ENCODE measurements at places on chromosomes 12 and 14. TPM values are rescaled to one million over a fixed set of nuclear protein-coding genes. Genes with fewer than 3 reads are reported as not detected.

GRCh38 chr12:77746096-77746495 is 84.6 kb upstream of the NAV3 start:
- no peak for DNase-seq

DNA sequence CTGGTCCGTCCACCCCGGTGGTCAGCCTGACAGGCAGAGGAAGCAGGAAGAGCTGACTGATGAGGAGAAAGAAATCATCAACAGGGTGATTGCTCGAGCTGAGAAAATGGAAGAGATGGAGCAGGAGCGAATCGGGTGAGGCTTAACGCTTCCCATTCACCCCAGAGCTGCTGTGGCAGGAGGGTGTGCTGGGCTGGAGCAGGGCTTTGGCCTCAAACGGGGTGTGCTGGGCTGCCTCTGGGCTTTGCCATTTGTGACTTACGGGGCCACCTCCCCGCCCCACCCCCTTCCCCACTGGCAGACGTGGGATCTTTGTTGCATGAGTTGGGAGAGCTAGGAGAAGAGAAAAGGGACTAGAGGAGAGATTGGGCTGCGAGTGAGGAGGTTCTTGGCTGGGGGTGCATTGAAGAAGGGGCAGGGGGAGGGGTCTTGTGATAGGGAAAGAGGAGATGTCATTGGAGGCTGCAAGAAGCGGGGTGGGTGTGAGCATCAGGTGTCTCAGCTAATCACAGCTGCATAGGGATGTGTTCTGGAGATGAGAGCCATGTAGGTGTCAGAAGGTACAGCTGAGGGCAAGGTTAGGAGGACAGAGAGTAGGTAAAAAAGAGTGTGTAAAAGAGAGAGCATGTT is 56.3 kb downstream of the RPH3A start:
- DNase-seq = no peak

DNA sequence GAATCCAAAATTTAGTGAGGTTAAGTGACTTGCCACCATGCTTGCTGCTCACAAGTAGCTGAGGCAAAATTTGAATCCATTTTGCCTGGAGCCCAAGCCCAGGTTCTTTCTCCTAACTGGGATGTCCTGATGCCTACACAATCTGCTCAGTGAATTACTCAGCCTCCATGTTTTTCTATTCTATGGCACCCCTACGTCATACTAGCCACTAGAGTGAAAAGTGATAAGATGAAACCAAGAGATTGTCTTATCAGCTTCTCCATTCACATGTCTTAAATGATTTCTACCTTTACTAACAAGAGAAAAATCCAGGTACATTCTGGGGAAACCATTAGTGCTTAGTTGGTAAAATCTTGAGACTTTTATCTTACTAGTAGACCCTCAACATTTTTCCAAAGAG is 720.1 kb downstream of the DIO2 start:
- no peak for DNase-seq

DNA sequence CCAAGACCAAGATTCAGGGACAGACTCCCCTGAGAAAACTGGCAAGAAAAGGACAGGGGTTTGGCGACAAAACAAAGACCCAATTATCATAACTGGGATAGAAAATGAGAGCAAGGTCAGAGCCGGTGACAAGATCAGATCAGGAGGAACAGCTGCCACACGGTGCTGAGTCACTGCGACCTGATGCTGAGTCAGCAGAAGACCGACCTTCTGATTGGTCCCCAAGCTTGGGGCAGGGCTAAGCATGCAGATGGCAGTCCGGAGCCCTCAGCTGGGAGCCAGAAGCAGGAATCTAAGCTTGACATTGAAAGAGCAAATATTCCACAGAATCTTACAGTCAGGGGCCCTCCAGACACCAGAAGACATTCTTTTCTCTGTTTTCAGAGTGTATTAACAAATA is 19.1 kb upstream of the ARMH4 start:
- DNase-seq = no peak

GRCh38 chr12:22029491-22029890 is 16.5 kb upstream of the CMAS start:
- no peak for DNase-seq

GRCh38 chr12:15538881-15539280 is 216.6 kb downstream of the PTPRO start:
- DNase-seq = no peak

DNA sequence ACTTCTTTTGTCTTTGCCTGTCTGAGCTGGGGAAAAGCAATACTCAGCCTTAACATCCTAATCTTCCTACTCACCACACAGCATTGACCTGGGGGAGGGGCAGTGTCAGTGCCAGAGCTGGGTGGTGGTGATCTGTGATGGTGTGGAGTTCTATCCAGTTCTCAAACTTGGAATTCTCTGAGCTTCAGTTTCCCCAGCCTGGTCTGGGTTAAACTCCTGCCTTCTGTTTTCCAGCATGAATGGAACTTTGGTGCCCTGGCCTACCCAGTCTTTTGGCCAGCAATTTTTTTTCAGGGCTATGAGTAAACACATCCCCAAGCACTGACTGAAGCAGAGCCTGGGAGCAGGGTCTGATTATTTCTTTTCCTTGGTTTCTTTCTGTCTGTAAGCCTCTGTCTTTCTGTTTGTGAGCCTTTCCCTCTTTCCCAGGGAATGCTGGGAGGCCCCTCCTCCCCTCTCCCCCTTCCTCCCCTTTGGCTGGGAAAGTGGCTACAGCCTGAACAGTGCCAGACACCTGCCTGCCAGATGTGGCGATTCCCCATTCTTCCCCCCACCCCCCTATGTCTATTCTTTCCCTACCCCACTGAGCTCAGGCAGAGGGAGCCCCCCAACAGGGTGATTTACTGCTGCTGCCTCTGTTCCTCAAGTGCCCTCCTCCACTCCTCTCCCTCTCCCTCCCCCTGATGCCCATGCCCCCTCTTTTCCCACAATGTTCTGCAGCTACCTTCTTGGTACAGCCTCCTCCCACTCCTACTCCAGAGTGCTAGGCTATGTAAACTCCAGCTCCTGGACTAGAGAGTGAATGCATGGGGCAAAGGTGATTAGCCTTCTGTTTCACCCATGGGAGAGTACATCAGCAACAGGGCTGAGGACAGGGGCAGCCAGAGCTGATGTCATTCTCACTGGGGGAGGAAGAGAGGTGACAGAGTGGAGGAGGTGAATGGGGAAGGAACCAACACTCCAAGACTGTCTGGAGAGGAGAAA is 11.1 kb downstream of the GPR84 start:
- DNase-seq = no peak

- no peak for DNase-seq
Observed at GRCh38 chr12:2574355-2574935, 220.3 kb upstream of the FKBP4 start.

DNA sequence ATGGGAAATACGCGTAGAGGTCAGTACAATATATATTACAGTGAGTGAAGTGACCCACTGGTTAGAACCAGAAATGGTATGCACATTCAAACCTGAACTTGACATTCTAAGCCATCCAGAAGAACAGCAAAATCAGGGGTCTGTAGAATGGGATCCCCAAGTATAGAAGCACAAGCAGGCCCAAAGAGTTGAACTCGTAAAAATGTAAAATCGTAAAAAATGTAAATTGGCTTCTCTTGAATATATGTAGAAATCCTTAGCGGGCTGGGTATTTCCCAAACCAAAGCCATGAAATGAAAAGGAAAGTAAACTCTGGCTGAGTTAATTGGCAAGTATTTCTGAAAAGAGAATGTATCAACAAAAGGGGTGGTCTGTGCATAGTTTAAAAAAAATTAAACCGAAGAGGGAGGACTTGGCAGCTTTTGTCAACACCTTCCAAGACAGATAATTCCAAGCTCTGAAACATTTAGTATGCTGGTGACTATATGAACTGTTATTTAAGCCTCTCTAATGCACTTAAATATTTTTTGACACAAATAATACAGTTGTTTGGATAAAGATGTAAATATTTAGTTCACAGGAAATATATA is 1505.6 kb upstream of the FLRT2 start:
- DNase-seq = no peak

DNA sequence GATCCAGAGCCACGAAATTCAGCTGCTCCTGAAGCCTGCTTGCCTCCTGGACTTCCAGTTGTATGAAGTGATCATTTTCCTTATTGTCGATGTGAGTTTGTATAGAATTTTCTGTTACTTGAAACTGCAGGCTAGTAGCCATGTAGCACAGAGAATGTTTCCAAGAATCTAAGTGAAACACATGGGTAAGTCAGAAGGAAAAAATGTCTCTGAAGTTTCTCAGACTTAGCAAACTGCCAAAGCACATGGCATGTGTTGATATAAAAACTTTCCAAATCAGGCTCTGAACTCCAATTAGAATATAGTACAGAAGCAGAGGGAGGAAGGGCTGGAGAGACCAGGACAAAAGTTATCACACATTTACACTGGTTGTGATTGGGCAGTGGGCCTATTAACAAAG is 9.8 kb upstream of the PCNX1 start:
- DNase-seq = no peak

GRCh38 chr14:106843951-106844483 is 1317.6 kb downstream of the TMEM121 start:
- no peak for DNase-seq

- DNase-seq = no peak
Observed at GRCh38 chr14:31785574-31785973, 224.4 kb downstream of the NUBPL start.

DNA sequence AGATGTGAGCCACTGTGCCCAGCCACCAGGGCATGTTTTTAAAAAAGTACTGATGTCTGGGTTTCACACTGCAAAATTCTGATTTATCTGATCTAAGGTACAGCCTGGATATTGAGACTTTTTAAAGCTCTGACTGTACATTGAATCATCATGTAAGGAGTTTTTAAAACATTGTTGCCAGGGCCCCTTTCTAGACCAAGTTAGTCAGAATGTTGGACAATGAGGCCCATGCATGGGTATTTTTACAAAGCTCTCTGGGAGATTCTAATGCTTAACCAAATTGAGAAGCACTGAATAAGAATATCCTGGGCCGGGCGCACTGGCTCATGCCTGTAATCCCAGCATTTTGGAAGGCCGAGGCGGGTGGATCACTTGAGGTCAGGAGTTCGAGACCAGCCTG is 16.7 kb downstream of the TMEM19 start:
- DNase-seq = no peak

DNA sequence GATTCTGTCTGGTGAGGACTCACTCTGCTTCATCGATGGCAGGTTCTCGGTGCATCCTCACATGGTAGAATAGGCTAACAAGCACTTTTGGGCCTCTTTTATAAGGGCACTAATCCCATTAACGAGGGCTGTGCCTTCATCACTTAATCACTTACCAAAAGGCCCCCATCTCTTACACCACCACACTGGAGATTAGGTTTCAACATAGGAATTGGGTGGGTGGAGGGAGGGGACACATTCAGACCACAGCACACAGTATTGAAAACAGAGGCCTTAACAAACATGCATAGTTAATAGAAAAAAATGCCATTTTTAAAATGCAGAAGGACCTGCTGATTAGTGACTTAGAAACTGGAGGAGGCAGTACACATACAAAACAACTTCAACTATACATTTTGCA is 61.6 kb downstream of the SPPL3 start:
- no peak for DNase-seq

- no peak for DNase-seq
Observed at GRCh38 chr12:111753144-111753881, 13.4 kb upstream of the ALDH2 start.

BEST3 gene
- 0.32 TPM for polyA plus RNA-seq

KRT3 gene
- not detected for polyA plus RNA-seq

CIT gene
- 17.5 TPM for polyA plus RNA-seq

SNAPC1 gene
- polyA plus RNA-seq = 15.5 TPM

SLCO1A2 gene
- polyA plus RNA-seq = 1.5 TPM

ANO4 gene
- polyA plus RNA-seq = 0.54 TPM

PIWIL1 gene
- 0.20 TPM for polyA plus RNA-seq

PPFIA2 gene
- 6.1 TPM for polyA plus RNA-seq

ARMH4 gene
- polyA plus RNA-seq = 81.3 TPM

KRT79 gene
- not detected for polyA plus RNA-seq
